SK-N-SH treated with all-trans-retinoic acid at 6 μM for 48 hours (cell line): ENCODE measurements at places on chromosomes 4 and X.

DNA sequence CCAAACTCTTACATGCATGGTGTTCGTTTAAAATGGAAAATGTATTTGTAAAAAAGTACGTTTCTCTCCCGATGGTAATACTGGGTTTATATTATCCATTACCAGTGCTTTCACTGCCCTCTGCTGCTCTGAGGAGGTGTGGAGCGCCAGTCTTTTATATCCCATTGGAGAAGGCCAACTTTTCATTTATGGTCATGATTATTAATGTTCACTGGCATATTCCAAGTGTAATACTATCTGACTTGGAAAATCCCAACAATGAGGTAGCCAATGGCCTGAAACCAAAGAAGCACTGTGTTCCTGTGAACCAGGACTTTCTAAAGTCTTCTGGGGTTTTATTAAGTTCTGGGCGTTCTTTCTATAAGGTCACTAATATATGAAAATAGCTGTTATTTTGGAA is 80.7 kb downstream of the SYNPO2 start:
- peak; percentile 83 for ATAC-seq

DNA sequence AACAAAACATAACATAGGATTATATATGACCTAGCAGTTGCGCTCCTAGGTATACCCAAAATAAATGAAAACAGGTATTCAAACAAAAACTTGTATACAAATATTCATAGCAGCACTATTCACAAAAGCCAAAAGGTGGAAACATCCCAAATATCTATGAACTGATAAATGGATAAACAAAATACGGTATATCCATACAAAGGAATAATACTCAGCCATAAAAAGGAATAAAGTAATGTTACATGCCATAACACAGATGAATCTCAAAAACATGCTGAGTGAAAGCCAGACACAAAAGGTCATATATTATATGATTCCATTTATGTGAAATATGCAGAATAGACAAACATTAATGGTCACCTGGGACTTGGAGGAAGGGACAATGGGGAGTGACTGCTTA is 5.2 kb downstream of the WNK3 start:
- no peak for ATAC-seq

- ATAC-seq, result no peak
These were observed 60.0 kb downstream of the C4orf50 start for GRCh38 chr4:5958199-5958735.

DNA sequence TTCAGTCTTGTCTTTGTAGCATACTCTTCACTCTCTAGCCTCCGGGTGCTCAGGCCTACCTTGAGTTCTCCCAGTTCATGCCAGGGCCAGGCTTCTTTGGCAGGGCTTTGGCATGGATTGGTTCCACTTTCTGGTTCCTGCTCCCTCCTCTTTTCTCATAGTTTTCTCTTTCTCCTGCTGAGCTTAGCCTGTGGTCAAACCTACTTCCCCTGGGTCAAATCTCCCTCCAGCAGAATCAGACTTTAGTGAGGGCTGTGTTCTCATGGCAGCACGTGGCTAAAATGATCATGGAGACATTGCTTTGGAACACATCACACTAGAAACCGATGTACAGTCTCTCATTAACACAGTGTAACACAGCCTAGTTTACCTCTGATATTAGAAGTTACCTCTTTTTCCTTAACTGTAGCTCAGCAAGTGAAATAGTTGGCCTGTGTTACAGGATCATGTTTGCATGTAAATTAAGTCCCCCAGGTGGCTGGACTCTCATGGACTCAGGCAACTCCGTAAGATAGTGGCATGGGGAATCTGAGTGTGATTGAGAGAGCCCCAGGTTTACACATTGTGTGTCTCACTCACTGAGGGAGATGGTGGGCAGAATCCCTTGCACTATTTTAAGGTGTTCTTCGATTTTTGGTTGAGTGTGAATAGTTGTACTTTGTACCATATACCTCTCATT is 13.3 kb downstream of the RAB9A start:
- ATAC-seq, result no peak

GRCh38 chr4:143341186-143341755 is 4.6 kb downstream of the GAB1 start:
- no peak for ATAC-seq

- peak; percentile 59; the same call in 2 of the 3 replicates for ATAC-seq
These were observed 9.4 kb downstream of the IL15 start for GRCh38 chr4:141645611-141646340.

GRCh38 chr4:37780444-37781130 is 45.9 kb upstream of the PGM2 start:
- ATAC-seq, result no peak

DNA sequence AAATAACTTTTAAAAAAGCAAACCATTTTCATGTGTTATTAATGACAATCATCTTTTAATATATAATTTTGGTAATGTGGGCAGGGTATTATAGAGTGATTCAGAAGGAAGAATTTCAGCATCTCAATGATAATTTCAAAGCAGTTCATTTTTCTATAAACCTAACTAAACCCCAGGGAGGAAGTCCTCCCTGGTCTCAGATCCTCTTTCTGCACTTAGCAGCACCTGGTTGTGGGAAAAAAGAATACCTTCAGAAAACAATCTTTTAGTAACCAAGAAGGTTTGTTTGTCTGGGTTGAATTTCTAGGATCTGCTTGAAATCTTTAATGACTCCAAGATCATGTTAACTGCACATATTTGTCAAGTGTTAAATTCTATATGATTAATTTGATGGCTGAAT is 29.9 kb downstream of the DKK2 start:
- ATAC-seq, result no peak

- ATAC-seq, result peak; percentile 26
These were observed 1.1 kb downstream of the KLHL15 start for GRCh38 chrX:24025741-24026403.

- no peak for ATAC-seq
These were observed 31.3 kb upstream of the CHM start for GRCh38 chrX:86078650-86079049.
